ENCODE measurements at places on chromosomes 12 and 14.
A peak's percentile ranks its signal among the peaks of the same experiment; 100 is the strongest.

DNA sequence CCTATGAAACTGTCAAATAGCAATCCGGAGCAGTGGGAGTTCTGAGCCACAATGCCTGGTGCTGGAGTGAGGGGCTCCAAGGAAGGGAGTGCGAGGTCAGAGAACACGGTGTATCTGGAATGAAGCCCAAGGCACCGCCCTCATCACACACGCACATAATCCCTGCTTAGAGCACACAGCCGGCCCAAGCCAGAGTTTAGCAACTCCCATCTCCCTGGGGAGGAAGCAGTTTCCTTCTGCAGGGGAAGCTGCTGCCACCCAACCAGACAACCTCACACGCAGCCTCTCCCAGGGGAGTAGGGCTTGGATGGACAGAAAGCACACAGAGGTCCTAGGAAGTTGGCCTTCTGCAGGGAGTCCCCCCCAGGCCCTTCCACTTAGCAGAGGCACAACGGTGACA lies 31.3 kb downstream of the ACTN1 start:
- DNase-seq, result no peak

- no peak for DNase-seq
Measured at GRCh38 chr14:38900887-38901286, 202.1 kb downstream of the SEC23A start.

DNA sequence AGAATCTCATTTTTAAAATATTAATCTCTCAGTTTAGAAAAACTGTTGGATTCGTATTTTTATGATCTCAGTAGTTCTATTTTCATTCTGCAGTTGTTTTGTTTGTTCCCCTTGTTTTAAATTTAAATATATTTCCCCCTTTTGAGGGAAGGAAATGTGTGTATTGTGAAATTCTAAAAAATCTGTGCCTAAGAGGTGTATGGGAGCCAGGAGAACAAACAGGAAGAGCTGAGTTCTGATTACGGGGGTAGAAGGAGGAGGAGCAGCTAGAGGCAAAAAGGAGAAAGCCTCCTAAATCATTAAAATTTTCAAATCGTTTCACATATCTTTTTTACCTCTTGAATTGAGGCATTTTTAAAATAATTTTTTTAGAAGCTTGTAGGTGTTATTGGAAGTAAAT lies 2.3 kb downstream of the RDH12 start:
- no peak for DNase-seq

GRCh38 chr12:111193496-111193895 lies 175.4 kb downstream of the PHETA1 start:
- no peak for DNase-seq

GRCh38 chr12:15732341-15733061 lies 56.7 kb downstream of the EPS8 start:
- DNase-seq, result no peak

DNA sequence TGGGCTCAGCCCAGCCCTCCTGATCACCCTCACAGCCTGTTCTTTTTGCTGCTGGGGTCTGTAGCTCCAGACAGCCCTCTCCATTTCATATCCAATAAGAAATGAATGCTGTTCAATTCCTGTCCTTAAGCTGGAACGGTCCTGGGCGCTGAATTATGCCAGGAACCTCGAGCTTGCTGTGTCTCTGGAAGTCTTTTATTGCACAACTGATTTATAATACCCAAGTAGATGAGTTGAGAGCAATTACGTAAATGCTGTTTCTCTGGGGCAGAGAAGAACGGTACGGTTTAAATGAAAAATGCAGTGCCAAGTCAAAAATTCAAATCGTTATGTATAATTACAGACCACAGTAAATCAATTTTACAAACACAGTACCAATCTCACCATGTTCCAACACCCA lies 161.0 kb downstream of the SAMD4A start:
- no peak for DNase-seq

GRCh38 chr14:36605506-36605857 lies 23.1 kb upstream of the NKX2-8 start:
- DNase-seq, result no peak

GRCh38 chr12:60920841-60921495 lies 1325.1 kb downstream of the SLC16A7 start:
- no peak for DNase-seq

DNA sequence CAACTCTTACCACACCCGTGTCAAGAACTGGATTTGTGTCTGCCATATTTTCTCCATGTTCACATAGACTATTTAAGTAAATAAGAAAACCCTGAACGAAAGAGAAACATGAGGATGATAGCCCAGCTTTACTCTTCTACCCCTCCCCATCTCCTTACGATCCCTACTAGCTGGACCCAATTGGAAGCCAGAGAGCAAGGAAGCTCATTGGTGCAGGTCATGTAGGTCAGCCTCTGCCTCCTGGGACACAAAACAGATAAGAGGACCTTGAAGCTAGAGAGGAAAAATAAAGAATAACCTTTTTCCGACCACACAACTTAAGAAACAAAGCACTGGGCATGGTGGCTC lies 124.6 kb upstream of the ATF7IP start:
- no peak for DNase-seq

GRCh38 chr14:68843471-68844209 lies 50.8 kb upstream of the ZFP36L1 start:
- peak; percentile 54 for DNase-seq

DNA sequence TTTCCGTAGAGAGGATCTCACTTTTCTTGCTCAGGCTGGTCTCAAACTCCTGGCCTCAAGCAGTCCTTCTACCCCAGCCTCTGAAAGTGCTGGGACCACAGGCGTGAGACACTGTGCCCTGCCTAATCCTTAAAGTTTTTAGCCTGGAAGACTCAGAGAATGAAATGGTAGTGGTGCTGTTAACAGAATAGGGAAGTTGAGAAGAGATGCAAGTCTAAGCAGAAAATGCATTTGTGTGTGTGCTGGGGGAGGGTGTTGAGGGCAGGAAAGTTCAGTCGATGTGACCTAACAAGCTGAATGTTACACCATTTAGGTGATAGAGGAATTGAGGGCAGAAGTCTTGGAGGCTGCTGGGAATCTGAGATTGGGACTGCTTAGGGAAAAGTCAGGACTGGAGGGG lies 6.9 kb upstream of the TUBA1A start:
- DNase-seq, result no peak

DNA sequence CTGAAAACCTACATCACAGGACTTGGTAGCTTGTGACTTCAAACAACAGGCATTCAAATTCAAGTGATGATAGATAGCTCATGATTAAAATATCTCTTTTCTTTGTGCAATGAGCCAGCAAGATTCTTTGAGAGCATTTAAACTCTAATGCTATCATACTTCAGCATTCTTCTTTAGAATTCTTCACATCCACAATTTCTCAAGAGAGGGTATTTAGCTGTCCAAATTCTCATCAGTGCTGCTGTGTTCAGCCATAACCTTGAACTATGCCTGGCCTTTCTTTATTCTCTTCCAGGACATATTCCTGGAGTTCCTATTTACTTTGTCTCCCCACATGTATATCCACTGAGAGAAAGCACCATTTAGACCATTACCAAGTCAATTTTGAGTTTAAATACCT lies 321.1 kb downstream of the EGLN3 start:
- no peak for DNase-seq

DNA sequence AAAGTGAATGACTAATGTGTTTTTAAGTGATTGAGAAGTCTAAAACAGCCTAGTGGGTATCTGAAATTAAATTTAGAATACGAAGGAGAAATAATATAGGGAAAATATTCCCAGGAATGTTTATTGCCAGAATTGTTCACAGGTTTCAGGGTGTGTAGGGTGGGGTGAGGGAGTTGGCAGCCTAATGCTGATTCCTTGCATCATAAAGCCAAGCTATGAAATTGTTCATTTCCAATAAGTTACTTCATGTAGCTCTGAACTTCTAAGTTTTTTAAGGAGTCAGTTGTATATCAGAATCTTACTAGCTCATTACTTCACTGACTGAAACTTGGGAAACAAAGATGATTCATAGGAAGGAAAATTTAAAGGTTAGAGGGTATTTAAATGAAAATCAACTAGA lies 56.4 kb downstream of the RAB35 start:
- DNase-seq, result no peak

- DNase-seq, result no peak
Measured at GRCh38 chr12:110563702-110564470, 19.2 kb downstream of the PPTC7 start.

- no peak for DNase-seq
Measured at GRCh38 chr12:113768850-113769249, 197.3 kb downstream of the RBM19 start.

DNA sequence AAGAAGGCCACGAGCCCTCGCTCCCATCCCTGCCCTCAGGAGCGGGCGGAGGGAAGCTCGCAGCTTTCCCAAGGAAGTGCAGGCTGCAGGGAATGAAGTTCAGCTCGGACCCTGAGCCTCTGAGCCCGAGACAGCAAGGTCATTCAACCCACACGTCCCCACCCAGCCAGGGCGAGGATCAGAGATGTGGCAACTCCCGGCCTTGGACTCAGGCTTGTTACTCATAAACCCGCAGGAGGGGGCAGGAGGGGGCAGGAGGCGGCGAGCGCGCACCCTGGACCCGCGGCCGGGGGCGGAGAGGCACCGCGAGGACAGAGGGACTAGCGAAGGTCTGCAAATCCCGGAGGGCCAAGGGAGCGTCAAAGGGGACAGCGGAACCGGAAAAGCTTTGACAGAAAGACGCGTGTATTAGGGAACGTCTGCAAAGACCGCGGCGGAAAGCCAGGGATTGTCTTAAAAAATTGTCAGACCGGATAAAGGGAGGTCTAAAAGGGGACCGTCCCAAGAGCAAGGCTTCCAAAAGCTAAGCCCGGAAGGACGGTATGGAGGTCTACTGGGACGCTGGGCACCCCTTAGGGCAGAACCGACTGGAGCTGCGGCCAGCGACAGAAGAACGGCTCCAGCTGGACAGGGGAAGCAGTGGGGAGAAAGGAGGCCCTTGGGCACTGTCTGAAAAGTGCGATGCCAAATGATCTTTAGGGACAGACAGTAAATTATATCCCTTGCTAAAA lies 611 bp upstream of the DCAF11 start:
- DNase-seq, result peak; percentile 61

- no peak for DNase-seq
Measured at GRCh38 chr14:93245764-93246420, 38.8 kb downstream of the UBR7 start.

DNA sequence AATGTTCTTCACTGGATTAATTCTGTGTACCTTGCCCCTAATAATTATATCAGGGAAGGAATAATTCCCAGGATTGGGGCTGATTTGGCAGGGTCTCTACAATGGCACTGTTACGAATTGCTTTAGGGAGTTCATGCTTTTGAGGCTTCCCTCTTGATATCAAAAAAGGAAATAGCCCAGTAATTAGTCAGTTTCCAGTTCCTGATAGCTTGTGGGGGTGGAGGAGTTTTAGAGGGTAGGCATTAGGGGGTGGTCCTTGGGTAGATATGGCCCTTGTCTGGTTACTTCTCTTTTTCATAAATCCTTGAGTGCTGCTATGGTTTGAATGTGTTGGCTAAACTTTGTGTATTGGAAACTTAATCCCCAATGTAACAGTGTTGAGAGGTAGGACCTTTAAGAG lies 6.1 kb upstream of the SRSF5 start:
- no peak for DNase-seq

DNA sequence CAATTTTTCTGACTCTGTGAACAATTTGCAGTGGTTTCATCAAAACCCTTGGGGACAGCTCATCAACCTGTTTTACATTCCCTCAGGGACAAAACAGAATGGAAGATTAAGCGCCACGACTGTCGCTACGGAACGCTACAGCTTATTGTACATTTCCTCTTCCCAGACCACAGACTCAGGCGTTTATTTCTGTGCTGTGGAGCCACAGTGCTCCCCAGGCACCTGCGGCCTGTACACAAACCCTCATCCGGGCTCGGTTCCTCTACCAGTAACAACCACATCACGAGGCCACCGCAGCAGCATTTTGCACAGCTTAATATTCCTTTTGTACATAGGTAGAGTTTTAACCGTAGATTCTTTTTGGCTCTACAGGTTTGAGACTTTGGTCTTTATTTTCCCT lies 397.4 kb upstream of the OR4E1 start:
- DNase-seq, result no peak

- no peak for DNase-seq
Measured at GRCh38 chr14:93051600-93052546, 63.9 kb downstream of the ITPK1 start.

GRCh38 chr12:41681898-41682297 lies 462.8 kb downstream of the GXYLT1 start:
- DNase-seq, result no peak

- DNase-seq, result no peak
Measured at GRCh38 chr14:104557086-104557485, 22.5 kb upstream of the C14orf180 start.

GRCh38 chr12:32115404-32116104 lies 8.9 kb downstream of the BICD1 start:
- DNase-seq, result no peak

DNA sequence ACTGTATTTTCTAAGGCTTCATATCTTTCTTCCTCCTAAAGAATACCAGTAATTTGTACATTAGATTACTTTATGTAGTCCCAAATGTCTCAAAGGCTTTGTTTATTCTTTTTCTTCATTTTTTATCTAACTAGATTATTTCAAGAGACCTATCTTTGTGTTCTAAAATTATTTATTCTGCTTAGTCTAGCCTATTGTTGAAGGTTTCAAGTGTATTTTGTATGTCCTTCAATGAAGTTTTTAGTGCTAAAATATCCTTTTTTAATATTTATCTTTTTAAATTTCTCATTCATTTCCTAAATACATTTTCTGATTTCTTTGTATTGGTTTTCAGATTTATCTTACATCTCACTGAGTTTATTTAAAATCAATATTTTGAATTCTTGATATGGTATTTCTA lies 25.8 kb downstream of the OR4N5 start:
- no peak for DNase-seq

GRCh38 chr14:53152887-53153701 lies at the start of gene DDHD1:
DDHD1 (minus strand) TSS chr14:53153323; CDS start chr14:53153098, 225 bp downstream.
- peak; percentile 85 for DNase-seq

Measured in stimulated activated CD8-positive, alpha-beta memory T cell treated with anti-CD3 and anti-CD28 coated beads, Interleukin-7, amount 100 ng/mL, for 4 hours (primary cell).